ENCODE measurements at places on chromosomes 5 and 9.

GRCh38 chr5:42759456-42759855 lies 2.8 kb downstream of the CCDC152 start:
- no peak for DNase-seq

- no peak for DNase-seq
Measured at GRCh38 chr9:78101247-78101646, 69.6 kb upstream of the GNAQ start.

- DNase-seq: no peak
Measured at GRCh38 chr5:53303105-53303504, 177.3 kb upstream of the FST start.

- no peak for DNase-seq
Measured at GRCh38 chr9:98396656-98397055, 141.2 kb upstream of the TBC1D2 start.

- DNase-seq: no peak
Measured at GRCh38 chr5:98999631-99000030, 70.8 kb upstream of the CHD1 start.

DNA sequence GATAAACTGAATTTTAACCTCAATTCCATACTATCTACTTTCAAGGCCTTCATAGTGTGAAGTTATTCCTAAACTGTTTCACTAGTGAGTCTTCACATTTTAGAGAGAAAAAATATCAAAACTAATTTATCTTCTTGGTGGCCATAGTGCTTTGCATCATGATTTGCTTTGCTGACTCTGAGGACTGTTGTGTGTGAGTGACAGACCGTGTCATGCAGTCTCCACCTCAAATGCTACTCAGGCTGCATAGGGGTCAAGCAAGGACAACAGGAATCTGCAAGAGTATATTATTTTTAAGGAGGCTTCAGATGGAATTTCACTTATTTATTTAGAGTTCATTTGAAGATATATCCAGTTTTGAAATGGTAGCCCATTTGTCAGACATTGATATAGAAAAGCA lies 34.5 kb downstream of the MACIR start:
- no peak for DNase-seq

GRCh38 chr9:89812556-89813181 lies 207.9 kb downstream of the GADD45G start:
- DNase-seq: no peak

- DNase-seq: no peak
Measured at GRCh38 chr5:139707445-139708003, 59.4 kb downstream of the CXXC5 start.

GRCh38 chr5:135221187-135221473 lies 177.9 kb downstream of the MACROH2A1 start:
- no peak for DNase-seq

GRCh38 chr5:65822710-65823109 lies 100.7 kb downstream of the NLN start:
- DNase-seq: no peak

DNA sequence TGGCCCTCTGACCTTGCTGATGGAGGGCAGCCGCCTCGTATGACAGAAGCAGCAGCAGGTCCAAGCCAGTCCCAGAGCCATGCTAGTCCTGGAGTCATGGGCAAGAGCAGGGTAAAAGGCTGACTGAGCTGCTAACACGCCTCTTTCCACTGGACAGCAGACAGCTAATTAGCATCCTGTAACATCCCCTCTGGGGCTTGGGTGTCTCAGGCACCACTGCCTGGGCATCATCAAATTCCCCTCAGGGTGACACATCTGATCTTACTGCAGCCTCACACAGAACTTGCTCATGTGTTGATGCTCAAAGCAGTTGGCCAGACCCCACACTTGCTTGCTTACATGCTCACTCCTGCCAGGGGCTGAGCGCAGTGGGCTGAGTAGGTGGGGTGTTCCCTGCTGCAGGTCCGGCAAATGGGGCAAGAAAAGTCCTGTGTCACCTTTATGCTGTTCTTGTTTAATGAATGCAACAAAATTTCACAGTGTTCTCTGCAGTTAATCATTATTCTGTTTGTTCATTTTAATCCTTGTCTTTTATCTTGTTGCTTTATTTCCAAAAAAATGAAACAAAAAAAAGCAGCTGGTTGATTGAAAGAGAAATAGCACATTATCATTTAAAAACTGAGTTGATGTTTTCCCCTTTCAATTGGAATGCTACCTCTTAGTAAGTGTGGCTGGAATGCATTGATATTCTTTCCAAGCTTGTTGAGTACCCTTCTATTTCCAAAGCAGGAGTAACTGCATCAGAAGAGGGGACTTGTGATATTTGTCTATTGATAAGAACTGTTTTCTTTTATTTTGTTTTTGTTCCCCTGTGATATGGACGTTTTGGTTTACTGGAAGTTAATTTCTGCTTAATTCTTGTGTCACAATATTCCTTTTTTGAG lies 254.1 kb downstream of the CDH18 start:
- DNase-seq: no peak

GRCh38 chr5:64947031-64947430 lies 178.3 kb downstream of the CWC27 start:
- no peak for DNase-seq

GRCh38 chr9:37447111-37447510 lies 18.1 kb downstream of the ZBTB5 start:
- DNase-seq: no peak

- DNase-seq: no peak
Measured at GRCh38 chr5:83530193-83530592, 58.6 kb downstream of the VCAN start.

DNA sequence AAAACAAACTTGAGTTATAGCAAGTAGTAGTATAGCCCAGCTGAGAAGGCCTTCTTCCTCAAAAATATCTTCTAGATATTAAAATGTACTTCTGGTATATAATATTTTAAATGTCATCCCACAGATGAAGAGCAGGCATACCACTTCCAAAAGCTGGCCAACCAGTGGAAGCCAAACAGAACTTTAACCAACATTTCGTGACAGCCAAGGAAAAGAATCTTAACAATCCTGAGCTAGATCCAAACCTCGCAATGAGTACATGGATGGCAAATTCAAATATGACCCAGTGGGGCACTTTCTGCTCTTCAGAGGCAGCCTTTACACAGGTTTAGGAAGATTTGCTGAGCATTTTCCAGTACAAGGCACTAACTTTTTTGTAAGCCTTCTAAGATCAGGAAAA lies 91.8 kb upstream of the ACO1 start:
- no peak for DNase-seq

- no peak for DNase-seq
Measured at GRCh38 chr5:32462618-32463017, 18.1 kb upstream of the ZFR start.

- no peak for DNase-seq
Measured at GRCh38 chr9:133374612-133375115, 1.2 kb downstream of the SURF4 start.

DNA sequence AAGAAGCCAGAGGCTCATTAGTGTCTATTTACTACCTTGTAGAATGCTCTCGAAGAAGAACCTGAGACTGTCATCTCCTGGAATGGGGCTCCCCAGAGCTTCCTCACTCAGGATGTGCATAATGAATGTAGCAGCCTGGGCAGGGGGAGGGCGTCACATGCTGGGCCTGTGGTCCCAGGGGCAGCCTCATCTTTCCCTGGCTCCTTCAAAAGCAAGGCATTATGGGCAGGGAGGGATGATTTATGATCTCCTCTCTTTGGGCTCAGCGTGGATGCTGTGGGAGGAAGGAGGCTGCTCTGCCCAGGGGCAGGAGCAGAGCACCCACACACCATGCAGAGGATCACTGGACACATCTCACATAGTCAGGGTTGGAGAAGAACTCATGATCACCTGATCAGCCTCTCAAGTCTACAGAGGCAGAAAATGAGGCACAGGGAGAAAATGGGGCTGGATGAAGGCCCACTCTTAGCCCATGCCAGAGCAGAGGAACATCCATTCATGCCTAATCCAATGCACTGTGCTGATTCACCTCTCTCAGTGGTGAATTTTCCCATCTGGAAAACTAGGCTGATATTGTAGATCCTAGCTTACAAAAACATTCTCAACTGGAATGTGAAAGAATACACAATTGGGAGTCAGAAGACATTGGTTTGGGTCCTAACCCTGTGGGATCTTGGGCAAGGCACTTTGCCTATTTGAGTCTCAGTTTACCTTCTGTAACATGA lies 173.7 kb downstream of the CARTPT start:
- DNase-seq: no peak

- DNase-seq: no peak
Measured at GRCh38 chr9:113579283-113580040, 115.9 kb downstream of the RGS3 start.

DNA sequence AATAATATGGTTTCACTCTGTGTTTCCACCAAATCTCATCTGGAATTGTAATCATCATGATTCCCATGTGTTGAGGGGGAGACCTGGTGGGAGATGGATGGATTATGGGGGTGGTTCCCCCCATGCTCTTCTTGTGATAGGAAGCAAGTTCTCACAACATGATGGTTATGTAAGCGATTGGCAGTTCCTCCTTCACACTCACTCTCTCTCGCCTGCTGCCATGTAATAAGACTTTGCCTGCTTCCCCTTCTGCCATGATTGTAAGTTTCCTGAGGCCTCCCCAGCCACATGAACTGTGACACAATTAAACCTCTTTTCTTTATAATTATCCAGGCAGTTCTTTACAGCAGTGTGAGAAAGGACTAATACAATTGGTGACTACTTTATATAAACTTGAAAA lies 48.4 kb downstream of the PTBP3 start:
- DNase-seq: no peak

DNA sequence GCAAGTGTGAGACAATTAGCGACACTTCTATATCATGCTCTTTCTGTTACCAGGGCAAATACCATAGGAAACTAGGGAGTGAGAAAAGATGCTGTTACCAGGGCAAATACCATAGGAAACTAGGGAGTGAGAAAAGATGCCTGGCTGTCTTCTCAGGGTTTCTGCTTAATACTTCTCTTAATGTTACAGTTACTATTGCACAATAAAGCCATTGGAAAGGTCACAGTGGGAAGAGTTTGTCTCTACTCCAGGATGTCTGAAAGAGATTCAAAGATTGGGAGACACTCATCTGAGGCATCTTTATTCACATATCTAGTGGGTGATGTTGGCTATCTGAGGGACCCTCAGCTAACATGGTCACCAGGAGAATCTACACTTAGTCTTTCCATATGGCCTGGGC lies 431.7 kb upstream of the POU5F2 start:
- DNase-seq: no peak

DNA sequence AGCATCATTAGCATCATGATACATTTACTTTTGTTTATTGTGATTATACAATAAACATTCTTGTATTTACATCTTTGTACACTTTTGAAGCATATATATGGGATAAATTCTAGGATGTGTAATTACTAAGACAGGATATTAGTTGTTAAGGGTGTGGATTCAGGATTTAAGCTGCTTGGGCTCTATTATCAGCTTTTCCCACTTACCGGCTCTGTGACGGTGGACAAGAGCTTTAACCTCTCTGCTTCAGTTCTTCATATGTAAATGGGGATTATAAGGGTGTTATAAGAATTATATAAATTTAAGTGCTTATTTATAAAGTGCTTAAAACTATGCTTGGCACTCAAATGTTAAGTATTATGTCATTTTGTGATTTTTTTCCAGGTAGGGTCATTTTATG lies 131.1 kb downstream of the FER start:
- no peak for DNase-seq

DNA sequence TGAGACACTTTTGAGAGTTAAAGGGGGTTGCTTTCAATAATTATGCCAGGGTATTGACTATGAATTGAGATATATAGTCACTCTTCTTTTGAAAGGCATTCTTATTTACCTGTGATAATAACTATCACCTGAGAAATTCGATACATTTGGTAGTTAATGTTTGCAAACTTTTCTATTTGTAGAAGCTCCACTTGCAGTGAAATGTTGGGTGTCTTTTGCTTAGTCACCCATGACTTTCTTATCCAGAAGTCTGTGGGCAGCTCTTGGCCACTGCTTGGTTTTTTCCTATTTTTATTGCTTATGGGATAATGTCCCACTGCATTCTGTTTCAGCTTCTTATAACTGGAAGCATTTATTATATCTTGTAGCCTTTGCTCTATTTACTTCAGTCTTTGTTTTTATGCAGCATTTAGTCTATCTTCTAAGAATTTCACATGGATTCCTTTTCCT lies 3.9 kb downstream of the MACIR start:
- DNase-seq: no peak

DNA sequence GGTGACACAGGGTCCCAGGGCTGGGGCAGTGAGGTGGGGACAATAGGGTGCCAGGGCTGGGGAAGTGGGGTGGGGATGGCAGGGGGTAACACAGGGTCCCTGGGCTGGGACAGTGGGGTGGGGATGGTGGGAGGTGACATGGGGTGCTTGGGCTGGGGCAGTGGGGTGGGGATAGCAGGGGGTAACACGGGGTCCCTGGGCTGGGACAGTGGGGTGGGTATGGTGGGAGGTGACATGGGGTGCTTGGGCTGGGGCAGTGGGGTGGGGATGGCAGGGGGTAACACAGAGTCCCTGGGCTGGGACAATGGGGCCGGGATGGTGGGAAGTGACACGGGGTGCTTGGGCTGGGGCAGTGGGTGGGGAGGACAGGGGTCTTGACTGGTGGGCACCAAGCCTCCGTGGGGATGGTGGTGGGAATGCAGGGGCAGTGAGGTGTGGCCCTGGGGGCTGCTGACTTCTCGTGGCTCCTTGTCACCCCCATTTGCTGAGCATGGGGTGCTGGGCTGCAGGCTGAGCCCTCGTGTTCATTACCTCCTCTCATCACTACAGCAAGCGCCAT lies 41.7 kb downstream of the OLFM1 start:
- no peak for DNase-seq

DNA sequence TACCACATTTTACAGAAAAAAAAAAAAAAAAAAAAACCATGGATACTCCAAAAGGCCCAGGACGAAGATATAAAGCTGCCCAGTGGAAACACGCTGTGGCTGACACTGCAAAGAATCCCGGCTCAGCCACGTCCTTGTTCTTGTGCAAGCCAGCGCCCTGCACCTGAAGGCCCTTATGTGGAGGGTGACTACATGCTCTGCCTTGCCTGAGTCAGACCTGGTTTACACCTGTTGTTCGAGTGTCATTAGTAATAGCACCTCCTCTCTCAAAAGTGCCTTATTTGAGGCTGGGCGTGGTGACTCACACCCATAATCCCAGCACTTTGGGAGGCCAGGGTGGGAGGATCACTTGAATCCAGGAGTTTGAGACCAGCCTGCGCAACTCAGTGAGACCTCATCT lies 54.3 kb upstream of the ZSWIM6 start:
- no peak for DNase-seq

GRCh38 chr9:92140754-92141143 lies 25.5 kb upstream of the SPTLC1 start:
- no peak for DNase-seq

DNA sequence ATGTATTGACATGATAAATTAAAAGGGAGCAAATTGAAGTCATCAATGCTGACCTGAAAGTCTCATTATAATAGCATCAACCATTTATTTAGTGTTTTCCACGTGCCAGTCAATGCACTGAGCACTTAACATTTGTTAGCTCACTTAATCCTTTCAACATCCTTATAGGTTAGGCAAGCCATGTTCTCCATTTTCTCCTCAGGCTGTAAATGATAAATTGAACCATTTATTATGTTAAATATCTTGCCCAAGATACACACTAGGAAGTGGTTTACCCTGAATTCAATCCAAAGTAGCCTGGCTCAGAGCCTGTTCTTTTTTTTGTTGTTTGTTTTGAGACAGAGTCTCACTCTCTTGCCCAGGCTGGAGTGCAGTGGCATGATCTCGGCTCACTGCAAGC lies 25.0 kb upstream of the SNX2 start:
- no peak for DNase-seq
